ENCODE measurements at places on chromosomes 16 and 17.

DNA sequence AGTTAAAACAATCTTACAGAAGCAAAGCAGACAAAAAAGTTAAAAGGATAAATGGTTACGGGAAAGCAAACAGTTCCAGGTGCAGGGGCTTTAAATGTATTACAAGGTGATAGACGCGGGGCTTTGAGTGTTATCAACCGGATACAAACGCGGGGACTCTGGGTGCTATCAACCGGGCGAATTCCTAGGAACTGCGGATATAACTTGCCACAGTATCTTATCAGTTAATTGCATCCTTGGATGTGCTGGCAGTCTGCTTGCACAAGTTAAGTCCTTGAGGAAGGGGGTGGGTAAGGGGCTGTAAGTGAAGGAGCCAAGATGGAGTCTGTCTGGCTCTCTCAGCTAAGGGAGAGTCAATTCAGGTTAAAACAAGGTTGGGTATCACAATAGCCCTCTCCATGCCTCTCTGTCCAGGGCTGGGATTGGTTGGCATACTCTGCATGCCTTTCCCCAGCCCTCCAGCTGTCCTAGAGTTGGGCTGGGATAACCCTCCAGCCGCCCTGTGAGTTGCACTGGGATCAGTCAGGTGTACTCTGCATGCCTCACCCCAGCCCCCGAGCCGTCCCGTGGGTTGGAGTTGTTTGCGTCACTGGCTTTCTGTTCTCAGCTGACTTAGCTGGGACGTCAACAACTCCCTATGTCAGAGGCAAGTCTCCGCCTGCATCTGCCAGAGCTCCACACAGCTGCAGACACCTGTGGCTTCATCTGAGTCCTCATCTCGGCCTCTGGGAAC lies 40.9 kb downstream of the TMEM235 start:
- DNase-seq: peak; percentile 69

DNA sequence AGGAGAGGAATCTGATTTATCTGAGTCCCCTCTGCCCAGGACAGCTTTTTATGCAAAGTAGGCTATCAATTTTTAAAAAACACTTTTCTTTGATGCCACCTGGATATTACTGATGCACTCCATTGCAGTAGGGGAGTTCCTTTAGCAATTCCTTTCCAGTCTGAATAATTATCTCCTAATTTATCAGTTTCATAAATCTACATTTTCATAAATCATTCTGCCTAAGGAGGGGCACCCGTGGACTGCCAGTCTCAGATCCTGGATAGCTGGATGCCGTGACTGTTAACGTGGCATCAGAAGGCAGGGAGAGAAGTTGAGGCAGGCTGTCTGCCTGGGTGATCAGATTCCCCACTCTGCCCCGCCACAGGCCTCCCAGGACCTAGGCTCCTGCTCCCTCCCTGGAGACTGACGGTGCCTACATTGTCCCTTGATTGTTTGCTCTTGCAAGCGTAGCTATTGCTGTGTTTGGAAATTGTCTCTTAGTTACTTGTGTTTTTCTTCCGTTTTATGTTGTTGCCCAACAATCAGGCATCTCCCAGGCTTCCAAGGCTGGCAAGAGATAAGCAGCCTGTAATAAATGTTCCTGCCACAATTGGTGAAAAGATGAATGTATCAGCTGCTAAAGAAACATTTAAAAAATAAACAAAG lies 75.2 kb downstream of the KATNIP start:
- DNase-seq: no peak

- no peak for DNase-seq
Observed at GRCh38 chr16:9909072-9909825, 273.0 kb downstream of the GRIN2A start.

DNA sequence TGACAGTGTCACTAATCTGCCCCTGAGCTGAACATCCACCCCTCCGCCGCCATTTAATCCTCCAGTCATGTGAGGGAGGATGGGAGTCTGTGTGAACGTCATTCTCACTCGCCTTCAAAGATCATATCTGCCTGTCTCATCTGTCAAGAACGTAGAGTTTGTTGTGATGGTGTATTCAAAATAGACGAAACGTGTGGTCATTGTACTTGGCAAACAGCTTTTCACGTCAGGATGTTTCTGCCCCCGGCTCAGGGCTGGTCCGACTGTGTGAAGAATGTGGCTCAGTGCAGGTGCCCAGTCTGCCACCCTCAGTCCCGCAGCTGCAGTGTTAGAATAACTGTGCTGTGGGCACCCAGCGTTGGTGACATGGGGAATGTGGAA lies 148.0 kb downstream of the KCNJ12 start:
- DNase-seq: peak; percentile 13

DNA sequence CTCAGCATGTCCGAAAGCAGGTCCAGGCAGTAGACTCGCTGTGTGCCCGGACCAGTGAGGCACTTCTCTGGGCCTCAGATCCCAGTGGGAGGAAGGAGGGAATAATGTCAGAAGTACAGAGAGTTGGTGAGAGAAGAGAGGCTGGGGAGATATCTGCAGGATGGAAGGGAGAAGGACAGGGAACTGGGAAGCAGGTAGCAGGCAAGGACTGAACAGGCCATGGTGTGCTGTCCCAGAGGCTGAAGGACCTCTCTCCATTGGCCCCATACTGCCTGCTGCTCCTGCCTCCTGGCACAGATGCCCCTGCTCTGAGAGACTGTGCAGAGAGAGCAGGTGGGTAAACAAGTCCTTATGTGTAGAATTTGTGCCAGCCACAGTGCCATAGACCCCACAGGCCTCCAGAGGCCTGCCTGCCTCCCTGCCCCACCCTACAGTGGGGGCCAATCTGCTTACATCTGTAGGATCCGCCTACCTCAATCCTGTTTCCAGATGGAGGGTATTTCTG lies 34.2 kb upstream of the CRHR1 start:
- DNase-seq: no peak

DNA sequence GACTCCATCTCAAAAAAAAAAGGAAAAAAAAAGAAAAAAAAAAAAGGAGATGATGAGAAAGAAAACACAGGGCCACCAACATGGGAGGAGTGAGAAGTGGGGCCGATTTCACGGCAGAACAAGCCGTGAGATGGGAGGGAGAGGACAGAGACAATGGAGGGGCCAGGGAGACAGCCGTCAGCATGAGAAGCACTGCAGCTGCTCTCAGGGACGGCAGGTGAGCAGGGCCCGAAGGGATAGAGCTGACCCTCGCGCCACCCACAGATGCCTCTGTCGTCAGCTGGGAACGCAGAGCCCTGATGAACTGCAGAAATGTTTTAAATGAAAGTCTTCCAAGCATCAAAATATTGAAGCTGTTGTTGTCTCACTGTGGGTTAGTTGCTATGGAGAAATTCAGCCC lies 20.3 kb downstream of the PITPNM3 start:
- DNase-seq: no peak

DNA sequence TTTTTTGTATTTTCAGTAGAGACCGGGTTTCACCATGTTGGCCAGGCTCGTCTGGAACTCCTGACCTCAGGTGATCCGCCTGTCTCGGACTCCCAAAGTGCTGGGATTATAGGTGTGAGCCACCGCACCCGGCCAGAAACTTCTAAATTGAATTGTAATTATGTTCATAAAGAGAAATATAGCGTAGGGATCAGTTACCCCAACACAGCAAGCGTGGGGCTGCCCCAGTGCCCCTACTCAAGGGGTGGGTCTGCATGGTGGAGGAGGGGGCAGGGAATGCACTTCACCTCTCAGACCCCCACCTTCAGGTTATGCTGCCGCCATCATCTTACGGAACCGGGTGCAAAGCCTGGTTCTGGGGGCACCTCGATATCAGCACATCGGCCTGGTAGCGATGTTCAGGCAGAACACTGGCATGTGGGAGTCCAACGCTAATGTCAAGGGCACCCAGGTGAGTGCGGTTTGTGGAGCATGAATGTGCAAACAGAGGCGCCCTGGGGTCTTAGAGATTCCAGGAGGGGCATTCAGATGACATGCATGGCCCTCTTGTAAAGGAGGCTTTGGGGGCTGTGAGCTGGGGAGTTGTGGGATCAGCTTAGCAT lies 18.0 kb downstream of the ITGAM start:
- DNase-seq: no peak

DNA sequence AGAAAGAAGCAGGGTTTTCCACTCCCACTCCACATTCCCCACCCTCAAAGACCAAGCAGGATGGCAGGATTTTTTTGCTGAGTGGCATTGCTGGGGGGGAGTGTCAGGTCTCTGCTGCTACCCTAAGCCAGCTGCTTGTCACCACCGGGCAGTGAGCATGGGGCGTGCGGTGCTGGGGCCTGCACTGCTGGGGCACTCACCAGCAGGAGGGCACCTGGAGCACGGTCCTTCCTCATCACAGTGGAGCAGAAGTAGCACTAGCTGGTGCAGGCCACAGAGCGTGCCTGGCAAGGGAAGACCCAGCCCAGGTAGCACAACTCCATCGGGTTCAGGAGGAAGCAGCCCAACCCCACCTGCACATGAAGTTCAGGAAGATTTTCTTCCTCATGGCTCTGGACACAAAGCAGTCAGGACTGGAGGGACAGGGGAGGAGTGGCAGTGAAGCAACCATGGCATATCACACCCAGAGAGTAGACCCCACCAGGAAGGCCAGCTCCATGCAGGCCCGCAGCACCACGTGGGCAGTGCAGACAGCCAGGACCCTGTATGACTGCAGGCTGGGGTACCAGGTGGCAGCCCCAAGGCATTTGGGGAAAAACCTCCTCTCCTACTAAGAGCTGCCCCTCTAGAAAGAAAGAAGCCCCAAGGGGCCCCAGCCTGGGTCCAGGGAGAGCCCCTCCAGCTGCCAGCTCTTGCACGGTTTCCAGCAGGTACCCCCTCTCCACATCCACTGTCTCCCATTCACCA lies 16.7 kb upstream of the MYO18A start:
- no peak for DNase-seq

Data from skeletal muscle cell (primary cell).